Fibroblast of skin of scalp (primary cell): ENCODE measurements at places on chromosomes 3 and 15.

DNA sequence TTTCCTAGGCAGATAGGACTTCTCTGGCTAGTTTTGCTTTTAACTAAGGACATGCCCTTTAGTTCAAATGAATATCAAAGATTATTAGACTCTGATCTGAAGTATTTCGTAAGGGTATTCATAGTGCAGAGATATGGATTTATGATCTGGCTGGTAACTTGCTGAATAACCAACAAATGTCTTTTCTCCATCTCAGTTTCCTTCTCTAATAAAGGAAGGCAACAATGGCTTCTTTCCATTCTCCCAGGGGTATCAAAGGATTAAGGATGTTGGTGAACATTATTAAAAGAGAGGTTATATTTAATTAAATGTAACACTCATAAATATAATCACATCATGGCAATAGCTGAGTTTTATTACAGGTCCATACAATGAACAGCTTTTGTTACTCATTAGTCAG, 79.2 kb upstream of the STXBP5L start:
- DNase-seq: no peak

DNA sequence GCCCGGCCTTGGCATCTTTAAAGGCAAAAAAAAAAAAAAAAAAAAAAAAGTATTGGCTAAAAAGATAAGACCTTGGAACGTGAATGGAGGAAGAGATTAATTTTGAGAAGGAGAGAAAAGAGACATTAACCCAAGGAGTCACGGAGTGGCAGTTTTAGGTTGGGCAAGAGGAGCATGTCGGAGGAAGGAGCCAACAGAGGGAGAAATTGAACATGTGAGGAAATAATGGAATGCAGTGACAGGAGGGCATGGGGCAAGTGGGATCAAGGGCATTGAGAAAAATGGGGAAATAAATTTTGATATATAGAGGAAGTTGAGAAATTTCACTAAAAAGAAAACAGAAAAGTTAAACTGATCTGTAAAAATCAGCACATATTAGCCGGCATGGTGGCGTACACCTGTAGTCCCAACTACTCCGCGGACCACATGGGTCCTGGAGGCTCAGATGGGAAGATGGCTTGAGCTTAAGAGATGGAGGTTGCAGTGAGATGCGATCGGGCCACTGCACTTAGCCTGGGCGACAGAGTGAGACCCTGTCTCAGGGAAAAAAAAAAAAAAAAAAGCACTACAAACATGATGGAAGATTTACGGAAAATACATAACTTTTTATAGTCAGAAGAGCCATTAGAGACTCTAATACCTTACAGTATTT, 1.2 kb downstream of the HAUS2 start:
- no peak for DNase-seq

- DNase-seq: peak; percentile 73
Observed at GRCh38 chr3:99875581-99875928, 57.9 kb downstream of the CMSS1 start.

- DNase-seq: no peak
Observed at GRCh38 chr3:6321999-6322398, 538.9 kb upstream of the GRM7 start.

DNA sequence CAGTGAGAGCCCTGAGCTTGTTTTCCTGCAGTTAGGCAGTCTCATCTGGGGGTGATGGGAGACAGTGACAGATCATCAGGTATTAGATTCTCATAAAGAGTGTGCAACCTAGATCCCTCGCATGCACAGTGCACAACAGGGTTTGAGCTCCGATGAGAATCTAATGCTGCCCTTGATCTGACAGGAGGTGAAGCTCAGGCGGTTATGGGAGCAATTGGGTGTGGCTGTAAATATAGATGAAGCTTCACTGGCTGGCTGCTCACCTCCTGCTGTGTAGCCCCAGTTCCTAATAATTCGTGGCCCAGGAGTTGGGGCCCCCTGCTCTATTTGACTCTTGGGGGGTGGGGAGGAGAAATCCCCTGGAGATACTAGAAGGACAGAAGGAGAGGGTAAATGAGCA, 309.4 kb upstream of the STT3B start:
- DNase-seq: no peak

- no peak for DNase-seq
Observed at GRCh38 chr15:90862487-90862886, 5.9 kb upstream of the FURIN start.

- peak; percentile 35 for DNase-seq
Observed at GRCh38 chr3:32340039-32340438, 51.6 kb upstream of the CMTM7 start.

DNA sequence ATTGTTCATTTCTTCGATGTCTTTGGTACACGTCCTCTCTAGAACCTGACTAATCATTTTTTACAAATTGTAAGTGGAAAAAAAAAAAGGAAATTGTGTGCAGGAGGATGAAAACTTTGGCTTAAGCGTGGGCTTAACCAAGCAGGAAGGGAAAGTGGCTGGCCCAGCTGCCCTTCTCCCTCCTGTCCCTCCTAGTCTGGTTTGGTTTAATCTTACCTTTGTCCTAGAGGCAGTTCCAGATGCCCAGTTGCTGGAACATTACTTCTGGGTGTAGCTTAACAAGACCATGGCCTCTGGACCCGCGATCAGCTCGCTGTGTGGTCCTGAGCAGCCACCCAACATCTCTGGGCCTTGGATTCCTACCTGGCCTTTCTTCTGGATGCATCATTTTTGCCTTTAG, 15.4 kb downstream of the PAQR5 start:
- DNase-seq: no peak
